Stimulated activated memory B cell treated with anti-CD40 and anti-IgM and Interleukin-4, amounts not matched to agents 10 μg/mL and 1 μg/mL and 100 μg/mL, for 72 hours (primary cell): ENCODE measurements at places on chromosomes 1 and 21.

- ATAC-seq = no peak
Observed at GRCh38 chr1:233473549-233474204, 140.2 kb upstream of the KCNK1 start.

DNA sequence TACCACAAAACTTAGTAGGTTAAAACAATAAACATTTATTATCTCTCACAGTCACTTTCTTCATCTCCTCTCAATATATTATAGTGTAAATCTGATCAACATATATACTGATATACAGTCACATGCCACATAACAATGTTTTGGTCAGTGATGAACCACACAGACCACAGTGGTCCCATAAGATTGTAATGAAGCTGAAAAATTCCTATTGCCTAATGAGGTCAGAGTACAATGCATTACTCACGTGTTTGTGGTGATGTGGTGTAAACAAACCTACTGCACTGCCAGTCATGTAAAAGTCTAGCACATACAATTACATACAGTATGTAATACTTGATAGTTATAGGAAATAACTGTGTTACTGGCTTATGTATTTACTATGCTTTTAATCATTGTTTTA lies 30.1 kb downstream of the OLFML3 start:
- ATAC-seq = no peak

GRCh38 chr1:64356636-64357256 lies 113.2 kb upstream of the CACHD1 start:
- ATAC-seq = no peak

DNA sequence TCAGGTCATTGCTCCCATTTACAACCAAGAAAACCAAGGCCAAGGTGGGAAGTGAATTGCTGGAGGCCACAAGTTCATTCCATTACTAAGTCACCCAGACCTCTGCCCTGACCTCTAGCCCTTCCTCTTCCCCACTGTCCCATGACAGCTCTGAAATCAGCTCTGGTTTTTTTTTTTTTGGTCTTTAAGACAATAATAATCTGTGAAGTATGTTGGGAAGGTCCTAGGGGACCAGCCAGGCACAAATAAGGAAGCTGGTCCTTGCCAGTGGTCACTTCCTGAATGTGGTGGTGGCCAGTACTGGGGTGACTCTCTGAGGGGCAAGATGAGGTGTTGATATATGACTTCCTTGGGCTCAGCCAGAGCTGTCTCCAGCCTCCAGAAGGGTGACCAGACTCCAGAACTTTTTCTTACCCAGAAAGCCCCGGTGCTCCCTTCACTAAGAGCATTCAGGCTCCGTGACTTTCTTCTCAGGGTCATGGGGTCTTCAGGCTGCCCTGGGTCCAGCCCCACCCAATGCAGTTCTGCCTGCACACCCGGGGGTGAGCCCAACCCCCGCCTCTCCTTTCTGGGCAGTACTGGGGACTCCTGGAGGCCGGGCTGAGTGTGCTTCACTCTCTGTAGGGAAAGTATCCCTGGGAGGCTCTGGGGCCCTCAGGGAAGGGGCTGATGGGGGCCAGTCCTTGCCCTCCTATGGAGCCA lies 159.6 kb downstream of the PTPRU start:
- no peak for ATAC-seq

DNA sequence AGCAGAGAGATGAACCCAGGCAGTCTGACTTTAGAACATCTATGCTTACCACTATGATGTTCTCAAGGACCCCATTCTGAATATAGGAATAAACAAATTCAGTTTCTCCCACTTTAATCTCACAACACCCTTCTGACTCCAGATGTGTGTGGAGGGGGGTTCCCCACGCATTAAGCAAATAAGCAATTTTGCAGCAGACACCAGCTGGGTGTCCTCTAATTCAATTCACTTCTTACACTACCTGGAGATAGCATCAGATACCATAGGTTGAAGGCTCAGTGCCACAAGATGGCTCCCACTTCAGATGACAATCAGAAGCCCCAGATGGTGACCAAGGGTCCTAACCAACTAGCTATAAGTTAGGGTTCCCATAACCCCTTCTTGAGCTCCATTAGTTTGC lies 30.3 kb upstream of the CEP350 start:
- ATAC-seq = no peak

GRCh38 chr1:183039330-183039729 lies 16.1 kb downstream of the LAMC1 start:
- no peak for ATAC-seq
